ENCODE measurements at places on chromosomes 3 and 15. TPM values are rescaled to one million over a fixed set of nuclear protein-coding genes. Genes with fewer than 3 reads are reported as not detected.

- DNase-seq: no peak
Observed at GRCh38 chr3:43910750-43911149, 220.0 kb downstream of the ABHD5 start.

DNA sequence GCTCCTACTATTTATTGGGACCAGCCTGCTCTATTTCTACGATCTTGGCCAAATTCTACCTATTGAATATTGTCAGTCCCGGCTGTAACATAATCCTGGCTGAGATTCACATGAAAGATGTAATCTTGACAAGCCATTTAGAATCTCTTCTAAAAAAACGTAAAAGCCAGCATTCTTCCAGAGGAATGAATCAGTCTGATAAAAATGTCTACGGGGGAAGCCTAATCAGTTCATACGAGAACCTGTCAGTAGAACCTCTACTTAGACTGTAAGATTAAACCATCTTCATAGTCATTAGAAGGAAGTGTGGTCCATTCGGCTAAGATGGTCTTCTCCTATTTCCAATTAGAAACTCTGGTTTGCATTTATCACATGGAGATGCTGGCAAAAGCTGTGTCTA, 147.2 kb upstream of the WNT5A start:
- no peak for DNase-seq

GRCh38 chr3:10962481-10963036, 30.0 kb upstream of the SLC6A1 start:
- DNase-seq: no peak

DNA sequence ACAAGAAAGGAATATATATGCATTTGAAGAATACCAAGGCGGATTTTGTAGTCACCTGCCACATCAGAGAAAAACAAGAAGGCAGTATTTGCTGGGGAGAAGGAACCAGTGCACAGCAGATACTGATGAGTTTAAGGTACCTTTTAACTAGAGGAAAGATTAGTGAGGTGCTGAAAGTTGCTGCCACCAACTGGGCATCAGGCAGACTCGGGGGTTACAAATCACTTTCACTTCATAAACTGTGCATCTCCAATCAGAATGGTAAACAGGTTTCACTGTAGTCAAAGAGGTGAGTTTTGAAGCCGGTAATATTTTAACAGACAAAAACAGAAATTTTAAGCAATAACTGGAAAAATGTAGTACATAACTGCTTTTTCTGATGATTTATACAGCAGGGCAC, 4.1 kb downstream of the FBN1 start:
- DNase-seq: no peak

- no peak for DNase-seq
Observed at GRCh38 chr15:58357529-58358476, 74.0 kb upstream of the LIPC start.

DNA sequence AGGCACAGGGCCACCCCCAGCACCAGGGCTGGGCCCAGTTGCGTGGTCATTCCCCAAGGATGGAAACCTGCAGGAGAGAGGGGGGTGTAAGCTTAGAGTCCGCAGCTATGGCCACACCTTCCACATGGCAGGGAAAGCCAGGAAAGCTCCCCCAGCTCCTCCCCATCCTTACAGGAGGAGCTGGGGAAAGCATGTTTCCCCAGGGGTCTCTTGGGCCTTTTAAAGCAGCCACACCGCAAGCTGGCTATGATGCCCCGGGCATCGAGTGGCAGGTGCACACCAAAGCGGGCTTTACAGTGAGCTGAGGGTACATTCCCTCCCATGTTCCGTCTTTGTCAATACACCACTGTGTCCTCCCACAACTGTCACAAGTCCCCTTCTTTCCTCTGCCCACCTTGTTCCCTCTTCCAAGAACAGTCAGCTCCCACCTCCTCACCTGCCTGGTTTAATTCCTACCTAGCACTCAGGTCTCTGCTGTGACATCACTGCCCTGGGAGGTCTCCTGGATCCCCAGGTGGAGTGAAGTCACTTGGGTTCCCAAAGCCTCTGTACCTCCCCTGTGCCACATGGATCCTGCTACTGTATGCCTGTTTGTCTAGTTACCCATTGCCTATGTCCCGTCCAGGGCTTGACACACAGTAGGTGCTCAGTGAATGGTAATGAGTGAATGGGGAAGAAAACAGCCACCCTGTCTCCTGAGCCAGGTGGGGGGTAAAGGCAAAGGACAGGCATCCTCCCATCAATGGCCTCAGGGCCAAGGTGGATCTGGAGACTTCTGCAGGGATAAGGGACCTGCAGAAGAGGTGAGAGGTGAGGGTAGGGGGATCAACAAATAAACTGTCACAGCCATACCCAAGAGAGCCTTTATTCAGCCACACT, 3.4 kb downstream of the HYAL3 start:
- no peak for DNase-seq

VEPH1 gene
- total RNA-seq: 11.0 TPM

RPP25 gene
- total RNA-seq: 35.3 TPM

KIF9 gene
- total RNA-seq: 7.2 TPM

Data from Caco-2 (cell line).